ENCODE measurements at places on chromosomes 1 and 21.

- DNase-seq, result no peak
Measured at GRCh38 chr1:40880813-40881549, 18.8 kb upstream of the CITED4 start.

DNA sequence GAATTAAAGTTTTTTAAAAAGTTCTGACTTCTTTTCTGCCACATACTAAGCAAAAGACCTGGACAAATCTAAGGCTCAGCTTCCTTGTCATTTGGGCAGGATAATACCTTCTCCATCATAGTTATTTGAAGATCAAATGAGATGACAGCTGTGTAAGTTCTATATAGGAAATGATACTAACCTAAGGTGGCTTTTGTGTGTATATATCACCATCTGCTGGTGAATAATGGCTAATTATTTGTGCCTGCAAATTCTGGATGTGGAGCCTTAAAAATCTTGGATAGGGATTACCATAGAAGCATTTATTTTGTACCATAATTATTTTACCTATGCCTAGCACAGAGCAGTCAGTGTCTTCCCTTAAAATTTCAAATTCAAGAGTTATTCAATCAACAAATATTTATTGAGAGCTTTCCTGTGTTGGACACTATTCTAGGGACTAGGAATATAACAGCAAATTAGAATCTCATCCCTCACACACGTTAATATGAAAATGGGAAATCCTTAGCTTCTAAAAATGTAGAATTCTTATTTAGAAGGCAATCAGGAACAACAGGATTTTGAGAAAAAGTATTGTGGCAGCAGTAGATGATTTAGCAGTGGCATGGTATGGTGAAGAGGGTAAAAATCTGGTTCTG is 89.8 kb downstream of the TMEM200B start:
- DNase-seq, result peak; percentile 55

DNA sequence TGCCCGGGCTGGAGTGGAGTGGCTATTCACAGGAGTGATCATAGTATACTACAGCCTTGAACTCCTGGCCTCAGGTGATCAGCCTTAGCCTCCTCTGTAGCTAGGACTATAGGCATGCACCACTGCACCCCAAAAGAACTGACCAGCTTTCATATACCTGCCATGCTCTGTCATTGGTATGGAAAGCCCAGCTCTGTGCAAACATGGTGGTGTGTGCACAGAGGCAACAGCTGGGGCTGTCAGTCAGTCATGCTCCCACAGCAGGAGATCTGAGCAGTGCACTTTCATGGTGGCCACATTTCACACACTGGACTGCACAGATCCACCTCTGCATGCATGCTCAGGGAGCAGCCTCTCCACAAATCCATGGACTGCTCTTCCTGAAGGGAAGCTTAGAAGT is 8.8 kb upstream of the JAK1 start:
- DNase-seq, result no peak

DNA sequence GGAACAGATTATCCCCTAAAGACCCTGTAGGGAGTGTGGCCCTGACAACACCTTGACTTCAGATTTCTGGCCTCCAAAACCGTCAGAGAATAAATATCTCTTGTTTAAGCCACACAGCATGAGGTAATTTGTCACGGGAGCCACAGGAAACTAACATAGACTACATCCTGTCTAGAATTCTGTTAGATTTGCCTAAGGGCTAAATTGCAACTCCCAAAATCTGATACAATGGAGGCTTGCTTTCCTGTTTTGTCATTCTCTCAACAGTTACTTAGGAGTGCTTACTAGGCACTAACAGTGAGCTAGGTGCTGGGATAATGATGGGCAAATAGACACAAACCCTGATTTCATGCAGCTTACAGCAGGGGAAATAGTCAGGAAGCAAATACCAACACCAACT is 141.6 kb downstream of the MIS18A start:
- DNase-seq, result no peak

DNA sequence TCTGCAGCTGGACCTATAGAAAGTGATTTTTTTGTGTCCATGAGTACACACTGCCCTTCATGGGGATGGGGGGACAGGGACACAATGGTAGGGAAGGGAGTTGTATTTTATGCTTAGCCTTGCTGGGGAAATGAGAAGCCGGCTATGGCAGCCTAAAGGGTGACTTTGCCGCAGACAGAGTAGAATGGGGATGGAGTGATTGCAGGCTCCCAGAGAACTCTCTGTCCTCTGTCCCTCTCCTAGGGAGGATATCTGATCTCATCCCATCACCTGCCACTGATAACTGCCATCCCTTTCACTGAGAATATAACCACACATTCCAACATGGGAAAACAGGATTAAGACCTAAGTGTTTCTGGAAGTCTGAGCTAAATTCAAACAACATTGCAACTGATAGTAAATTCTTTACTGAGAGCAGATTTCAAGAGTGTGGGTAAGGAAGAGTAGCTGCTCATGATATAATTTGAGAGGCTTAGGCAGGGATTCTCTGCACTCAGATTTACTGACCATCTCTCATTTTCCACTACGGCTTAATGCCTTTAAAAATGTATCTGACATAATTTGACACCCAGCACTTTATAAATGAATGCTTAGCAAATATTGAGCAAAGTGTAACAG is 13.9 kb downstream of the SH2D1B start:
- DNase-seq, result no peak

DNA sequence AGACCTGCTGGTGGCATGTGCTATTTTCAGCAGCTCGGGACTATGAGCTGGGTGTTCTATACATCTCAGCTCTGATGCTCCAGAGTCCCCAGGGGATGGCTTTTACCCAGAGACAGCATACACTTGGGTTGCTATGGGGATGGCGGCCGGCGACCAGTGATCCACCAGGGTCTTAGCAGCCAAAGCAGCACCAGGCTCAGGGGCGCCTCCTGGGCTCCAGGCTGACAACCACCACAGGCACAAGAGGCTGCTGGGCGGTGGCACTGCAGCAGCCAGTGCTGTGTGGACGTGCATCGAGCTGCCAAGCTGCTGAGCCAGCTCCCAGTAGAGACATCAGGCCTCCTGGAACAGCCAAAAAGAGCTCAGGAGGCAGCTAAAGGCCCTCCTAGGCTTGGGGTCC is 37.6 kb upstream of the CLSTN1 start:
- no peak for DNase-seq

DNA sequence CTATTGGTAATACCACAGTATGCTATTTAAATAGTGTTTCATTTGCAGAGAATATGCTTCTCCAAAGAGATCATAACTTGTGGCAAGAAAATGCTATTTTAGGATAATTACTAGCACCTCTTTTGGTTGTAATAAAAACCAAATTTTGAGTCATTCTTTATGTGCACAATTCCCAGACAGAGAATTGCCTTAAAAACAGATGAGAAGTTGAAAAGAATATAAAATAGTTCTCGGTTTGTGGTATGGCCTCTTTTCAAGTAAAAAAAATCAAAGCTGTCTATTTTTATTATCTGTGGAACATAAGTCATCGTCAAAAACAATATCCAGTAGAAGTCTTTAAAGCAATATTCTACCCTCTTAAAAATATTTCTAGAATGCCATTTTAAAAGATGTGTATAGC is 185.9 kb downstream of the GREM2 start:
- no peak for DNase-seq

DNA sequence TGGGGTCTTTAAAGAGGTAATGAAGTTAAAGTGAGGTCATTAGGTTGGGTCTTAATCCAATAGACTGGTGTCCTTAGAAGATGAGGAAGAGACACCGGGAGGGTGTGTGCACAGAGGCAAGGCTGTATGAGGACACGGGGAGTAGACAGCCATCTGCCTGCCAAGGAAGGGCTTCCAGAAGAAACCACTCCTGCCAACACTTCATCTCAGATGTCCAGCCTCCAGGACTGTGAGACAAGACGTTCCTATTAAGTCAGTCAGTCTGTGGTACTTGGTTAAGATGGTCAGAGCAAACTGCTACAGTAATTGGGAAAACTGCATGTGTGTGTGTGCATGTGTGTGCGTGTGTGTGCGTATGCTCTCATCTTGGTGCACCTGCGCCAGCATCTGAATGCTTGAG is 77.1 kb downstream of the RYR2 start:
- DNase-seq, result no peak

DNA sequence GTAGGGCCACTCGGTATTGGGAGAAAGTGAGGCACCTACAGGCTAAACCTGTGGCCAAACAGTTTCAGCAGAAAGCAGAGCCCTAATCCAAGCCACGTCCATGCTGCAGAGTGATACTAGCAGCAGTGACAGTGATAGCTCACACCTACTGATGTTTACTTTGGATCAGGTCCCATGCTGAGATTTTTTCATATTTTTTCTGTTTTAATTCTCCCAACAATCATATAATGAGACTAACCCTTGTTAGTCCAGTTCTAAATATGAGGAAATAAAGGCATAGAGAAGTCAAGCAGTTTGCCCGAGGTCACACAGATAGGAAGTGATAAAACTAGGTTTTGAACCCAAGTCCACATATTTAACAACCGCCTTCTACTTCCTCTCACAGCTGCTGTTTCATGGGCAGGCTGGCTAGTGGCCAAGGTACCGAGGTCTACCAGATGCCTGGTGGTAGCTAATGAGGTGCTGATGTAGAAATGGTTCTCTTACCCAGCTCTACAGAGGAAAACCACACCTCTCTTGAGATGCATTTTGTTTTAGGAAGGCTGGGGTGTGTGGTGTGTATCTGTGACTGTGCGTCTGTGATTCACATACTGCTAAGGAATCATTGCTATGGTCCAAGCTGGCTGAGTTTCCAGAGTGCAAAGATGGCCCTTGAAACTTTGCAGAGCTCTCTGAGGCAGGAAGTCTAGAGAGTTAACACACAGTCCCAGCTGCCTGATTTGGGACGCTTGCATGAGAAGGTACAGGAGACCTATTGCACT is 80.3 kb upstream of the ARTN start:
- DNase-seq, result peak; percentile 47

DNA sequence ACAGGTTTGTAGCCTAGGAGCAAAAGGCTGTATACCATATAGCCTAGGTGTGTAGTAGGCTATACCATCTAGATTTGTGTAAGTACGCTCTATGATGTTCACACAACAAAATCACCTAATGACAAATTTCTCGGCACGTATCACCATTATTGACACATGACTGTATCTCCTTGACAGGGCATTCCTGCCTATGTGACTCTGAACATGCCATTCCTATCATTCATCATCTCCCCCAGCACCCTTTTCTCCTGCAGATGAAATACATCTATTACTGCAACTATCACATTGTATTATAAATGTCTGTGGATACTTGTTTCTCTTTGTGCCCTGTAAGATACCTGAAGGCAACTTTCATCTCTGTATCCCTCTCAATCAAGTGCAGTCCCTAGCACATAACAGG is 29.9 kb downstream of the TP53BP2 start:
- no peak for DNase-seq

DNA sequence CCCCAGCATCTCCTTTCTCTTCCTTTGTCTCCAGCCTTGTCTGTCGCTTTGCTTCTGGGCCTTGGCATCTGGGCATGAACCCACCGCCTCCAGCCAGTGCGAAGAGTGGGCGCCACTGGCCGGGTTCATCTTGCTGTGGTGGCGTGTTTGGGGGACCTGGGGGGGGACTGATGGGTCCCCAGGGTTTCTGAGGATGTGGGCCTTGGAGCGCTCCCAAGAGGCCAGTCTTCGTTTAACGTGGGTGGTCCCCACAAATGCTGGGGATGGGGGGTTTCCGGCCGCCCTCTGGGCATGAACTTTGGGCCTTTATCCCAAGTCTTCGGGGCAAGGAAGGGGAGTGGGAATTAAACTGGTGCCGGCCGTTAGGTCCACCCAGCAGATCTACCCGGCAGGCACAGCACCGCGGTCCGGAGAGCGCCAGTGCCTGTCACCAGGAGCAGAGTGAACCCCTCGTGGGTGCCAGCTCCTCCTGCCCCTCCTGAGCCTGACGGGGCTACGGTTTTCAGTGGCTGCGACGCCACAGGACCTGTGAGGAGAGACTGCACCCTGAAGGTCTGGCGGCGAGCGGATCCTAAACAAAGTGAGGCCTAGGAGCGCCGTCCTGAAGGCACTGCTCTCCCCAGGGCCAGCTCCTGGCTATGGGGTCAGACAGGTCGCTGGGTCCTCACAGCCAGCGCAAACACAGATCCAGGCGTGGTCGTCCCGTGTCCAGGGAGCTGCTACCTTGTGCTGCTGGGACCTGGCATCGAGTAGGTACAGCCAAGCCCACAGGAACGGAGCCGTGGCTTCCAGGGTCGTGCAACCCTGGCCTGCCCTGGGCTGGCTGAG is 12.1 kb upstream of the C1orf174 start:
- no peak for DNase-seq

DNA sequence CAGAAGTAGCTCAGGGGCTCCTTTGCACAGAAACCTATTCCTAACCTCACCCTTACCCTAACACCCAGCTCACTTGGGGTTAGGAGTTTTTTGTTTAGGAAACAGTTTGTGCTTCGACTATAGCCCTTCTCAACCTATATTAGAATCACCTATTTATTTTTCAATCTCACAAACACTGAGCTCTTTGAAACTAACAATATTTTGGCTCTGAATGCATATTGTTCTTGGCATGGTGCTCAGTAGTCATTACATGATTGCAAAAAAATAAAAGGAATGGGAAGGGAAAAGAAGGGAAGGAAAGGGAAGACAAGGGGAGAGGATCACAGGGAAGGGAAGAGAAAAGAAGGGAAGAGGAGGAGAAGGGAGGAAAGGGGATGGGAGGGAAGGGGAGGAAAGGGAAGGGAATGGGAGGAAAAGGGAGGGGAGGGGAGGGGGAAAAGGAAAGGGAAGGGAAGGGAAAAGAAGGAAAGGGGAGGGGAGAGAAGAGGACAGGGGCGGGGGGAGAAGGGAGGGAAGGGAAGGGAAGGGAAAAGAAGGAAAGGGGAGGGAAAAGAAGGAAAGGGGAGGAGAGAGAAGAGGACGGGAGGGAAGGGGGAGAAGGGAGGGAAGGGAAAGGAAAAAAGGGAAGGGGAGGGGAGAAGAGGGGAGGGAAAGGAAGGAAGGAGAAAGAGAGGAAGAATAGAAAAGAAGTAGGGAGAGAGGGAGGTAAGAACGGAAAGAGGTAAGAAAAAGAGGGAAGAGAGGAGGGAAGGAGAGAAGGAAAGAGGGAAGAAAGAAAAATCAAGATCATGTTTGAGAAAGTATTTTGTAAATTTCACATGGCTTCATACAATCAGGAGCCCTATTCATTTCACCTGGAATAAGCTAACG is 484.1 kb upstream of the NFIA start:
- DNase-seq, result no peak

- DNase-seq, result no peak
Measured at GRCh38 chr1:92372164-92372563, 73.3 kb downstream of the RPAP2 start.

DNA sequence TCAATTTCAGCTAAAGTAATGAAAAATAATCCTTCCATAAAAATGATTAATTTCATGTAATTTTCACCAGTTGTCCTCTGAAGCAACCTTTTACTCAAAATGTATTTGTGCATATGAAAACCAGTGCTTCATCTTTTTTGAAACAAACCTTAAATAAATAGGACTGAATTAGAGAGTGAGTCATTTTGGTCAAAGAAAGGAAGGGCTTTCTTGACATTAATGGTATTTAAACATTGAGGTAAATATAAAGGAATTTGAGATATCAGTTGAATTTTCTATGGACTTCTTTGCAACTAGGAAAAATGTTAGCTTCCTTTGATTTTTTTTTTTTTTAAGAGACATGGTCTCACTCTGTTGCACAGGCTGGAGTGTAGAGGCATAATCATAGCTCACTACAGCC is 38.7 kb downstream of the SNX7 start:
- DNase-seq, result no peak

Measured in hepatic stellate cell (primary cell).